ENCODE measurements at places on chromosomes 7 and 10.

DNA sequence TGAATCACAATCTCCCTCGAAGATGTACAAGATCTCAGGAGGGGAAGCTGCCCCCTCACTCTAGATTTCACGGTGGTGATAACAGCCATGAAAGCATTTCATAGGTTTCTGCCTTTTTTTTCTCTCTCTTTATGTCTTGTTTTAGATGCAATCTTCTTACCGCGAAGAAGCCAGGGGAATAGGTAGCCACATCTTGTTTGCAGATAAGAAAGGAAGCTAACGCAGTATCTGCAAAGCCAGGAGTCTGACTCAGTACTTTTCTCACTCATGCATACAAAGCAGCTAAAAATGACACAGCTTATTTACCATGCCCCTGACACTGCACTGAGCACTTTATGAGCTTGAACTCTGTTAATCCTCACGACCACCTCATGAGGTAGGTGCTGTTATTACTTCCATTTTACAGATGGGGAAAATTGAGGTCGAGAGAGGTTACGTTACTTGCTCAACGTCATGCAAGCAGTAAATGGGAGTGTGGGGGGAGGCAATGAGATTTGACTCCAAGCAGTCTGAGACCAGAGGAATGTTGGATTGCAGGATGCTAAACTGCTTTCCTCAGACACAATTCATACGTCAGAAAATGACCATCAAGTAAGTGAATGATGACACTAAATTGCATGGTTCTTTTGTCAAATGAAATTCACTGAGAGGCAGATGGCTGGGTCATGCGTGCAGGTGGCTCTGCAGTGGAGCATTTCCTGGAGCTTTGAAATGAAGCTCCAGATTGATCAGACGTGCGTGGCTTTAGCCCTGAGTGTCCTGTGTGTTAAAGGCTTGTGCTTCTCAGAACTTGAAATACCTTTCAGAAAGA lies 3.3 kb downstream of the MAP3K8 start:
- DNase-seq, result no peak

GRCh38 chr10:132997517-132998265 lies 55.3 kb upstream of the CFAP46 start:
- DNase-seq, result no peak

GRCh38 chr7:15228831-15229230 lies 326.3 kb upstream of the DGKB start:
- DNase-seq, result no peak

DNA sequence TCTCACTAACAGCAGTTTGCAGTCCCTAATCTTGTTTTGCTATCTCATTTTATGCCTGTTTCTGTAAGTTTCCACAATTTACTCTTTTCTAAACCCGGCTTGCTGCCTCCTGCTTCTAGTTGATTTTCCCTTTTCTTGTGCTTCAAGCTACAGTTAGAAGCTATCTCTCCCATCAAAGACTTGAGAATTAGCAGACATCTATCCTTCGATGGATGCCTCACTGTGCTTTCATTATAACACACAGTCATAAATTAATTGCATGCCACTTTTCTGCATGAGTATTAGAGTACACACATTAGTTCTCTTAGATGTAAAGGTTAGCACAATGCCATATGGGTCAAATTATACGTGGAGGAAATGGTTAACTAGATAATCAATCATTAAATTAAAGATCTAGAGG lies 48.7 kb downstream of the SEMA3A start:
- DNase-seq, result peak; percentile 44

GRCh38 chr7:105677410-105677730 lies 96.1 kb upstream of the EFCAB10 start:
- no peak for DNase-seq

- peak; percentile 83 for DNase-seq
Measured at GRCh38 chr7:37287131-37287855, 161.4 kb downstream of the ELMO1 start.

DNA sequence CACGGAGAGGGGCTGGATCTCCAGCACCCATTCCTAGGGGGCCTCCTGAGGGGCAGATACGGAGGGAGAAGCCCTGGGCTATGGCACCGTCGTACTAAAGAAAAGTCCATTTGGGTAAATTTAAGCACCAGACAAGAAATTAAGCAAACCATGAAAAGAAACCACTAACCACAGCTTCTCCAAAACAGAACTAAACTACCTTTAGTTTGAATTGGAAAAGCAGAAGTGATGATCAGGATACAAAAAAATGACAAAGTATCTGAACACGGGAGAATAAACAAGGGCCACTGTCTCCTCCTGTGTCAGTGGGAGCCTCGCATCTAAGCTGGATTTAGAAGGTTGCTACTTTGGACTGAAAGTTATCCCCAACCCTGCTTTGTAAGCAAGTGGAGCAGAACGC lies 69.1 kb downstream of the DIP2C start:
- DNase-seq, result no peak

- peak; percentile 11 for DNase-seq
Measured at GRCh38 chr10:12707461-12708185, 293.9 kb downstream of the CCDC3 start.

DNA sequence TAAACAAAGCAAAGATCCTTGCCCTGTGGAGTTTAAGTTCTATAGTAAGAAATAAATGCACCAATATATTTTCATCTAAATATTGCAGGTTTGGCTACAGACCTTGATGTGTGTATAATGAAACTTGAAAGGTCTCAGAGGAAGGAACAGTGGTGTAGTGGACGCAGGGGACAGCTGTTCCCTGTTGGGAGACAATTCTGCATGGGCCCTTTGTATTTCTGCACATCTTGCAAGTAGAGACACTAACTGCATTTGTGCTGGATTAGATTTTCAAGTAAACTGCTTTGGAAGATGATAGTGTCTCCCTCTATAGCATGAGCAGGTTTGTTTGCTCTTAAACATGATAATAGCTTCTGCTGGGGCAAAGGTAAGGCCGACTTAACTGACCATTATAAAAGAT lies 57.5 kb upstream of the FAM133B start:
- no peak for DNase-seq

GRCh38 chr7:103793614-103794013 lies 195.8 kb downstream of the RELN start:
- peak; percentile 39 for DNase-seq

DNA sequence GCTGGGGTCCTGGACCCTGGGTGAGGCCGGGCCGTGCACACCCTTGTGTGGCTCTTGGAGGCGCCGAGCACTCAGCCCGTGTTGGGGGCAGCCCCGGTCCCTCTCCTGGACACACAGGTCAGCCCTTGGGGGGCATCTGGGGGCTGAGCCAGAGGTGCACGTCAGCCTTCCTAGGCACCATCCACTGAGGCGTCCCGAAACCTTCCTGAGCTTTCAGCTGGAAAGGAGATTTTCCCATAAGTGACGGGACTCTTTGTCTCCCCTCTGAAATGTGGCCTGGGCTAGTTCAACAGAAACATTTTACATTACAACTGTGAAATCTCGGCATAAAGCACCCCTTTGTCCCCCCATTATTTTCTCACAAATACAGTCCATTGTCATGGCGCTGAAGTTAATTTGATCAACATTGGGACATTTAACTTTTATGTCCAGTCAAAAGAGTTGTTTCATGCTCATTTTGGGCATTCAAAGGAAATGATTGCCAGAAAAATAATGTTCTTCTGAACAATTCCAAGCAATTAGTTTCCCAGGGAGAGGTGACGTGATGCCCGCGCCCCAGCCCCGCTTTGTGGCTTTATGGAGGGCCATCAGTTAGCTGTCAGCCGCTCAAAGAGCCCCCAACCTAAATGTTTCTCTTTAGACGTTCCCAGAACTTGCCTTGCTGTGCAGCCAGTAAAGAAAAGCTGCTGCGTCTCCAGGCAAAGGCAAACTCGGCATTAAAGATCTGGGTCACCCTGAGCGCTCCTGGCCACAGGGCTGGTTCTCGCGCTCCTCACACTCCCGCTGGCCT lies 70.8 kb downstream of the NKX6-2 start:
- DNase-seq, result no peak

DNA sequence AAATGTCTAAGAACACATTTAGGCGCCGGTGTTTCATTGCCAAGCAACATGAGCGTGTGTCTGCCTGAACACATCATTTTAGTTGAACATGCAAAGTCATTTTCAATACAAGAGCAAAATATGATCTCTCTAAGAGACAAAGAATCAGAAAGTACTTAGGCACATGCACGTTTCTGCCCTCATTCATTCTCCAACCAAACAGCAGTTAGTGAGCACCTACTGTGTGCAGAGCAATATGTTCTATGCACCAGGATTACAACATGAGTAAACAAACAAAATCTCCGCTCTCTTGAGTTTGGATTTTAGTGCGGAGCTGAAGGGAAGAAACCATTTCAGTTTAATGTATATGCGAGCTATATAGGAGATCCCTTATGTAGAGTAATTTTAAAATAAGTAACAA lies 71.6 kb upstream of the KLF6 start:
- no peak for DNase-seq

DNA sequence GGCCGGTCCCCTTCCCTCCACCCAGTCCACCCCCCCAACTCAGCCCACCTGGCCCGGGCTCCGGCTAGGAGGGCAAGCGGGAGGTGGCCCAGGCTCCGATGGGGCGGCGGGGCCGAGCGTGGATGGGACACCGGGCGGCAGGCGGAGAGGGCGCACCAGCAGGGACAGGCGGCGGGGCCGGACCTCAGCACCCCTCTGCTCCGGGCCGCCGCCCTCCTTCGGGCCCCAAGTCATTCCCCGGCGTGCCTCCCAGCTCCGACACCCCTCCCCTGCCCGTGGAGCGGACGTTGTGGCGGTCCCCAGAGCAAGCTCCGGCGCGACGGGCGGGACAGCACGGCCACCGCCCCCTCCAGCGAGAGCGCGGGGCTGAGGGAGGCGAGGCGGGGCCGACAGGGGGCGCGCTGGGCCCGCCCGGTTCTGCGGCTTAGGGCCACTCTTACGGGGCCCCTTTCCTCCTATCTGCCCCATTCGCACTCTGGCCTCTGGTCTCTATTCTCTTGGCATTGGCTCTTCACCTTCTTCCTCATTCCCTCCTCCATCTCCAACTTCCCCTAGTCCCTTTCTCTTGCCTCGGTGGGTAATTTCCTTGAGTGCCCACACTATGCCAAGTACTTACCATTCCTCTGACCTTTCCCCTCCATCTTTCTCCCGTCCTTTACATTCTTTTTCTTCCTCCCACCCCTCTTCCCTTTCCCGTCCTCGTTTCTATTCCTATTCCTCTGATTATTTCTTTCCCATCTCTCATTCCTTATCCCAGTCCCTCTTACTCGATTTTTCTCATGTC lies 701 bp upstream of the GBX1 start:
- no peak for DNase-seq

DNA sequence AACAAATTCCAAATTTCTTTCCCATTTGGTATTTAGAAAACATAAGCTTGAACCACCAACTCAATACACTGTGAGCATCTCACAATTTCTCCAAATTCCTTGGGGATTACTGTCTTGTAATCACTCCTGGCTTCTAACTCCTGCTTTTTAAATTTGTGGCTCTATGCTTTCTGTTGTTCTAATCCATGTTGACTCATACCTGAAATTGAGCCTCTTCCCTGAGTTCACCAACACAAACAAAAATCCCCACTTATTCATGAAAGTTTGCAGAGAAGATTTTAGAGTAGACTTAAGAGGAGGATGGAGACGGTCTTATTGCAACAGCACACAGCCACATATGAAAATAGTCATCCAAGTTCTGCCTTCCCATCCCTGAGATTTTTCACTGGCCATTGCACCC lies 252.5 kb downstream of the PTEN start:
- DNase-seq, result no peak

GRCh38 chr10:26835025-26835424 lies 25.7 kb downstream of the ABI1 start:
- no peak for DNase-seq

DNA sequence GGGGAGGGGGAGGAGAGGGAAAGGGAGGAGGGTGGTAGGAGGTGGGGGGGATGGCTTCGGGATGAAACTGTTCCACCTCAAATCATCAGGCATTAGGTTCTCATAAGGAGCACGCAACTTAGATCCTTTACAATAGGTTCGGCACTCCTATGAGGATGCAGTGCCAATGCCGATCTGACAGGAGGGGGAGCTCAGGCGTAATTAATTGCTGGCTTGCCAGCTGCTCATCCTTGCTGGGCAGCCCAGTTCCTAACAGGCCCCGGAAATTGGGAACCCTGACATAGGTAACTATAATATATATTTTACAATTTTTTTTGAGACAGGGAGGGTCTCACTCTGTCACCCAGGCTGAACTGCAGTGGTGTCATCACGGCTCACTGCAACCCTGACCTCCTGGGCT lies 118.8 kb upstream of the SFMBT2 start:
- peak; percentile 43 for DNase-seq

- peak; percentile 16 for DNase-seq
Measured at GRCh38 chr7:107090457-107090856, 46.0 kb downstream of the PRKAR2B start.

DNA sequence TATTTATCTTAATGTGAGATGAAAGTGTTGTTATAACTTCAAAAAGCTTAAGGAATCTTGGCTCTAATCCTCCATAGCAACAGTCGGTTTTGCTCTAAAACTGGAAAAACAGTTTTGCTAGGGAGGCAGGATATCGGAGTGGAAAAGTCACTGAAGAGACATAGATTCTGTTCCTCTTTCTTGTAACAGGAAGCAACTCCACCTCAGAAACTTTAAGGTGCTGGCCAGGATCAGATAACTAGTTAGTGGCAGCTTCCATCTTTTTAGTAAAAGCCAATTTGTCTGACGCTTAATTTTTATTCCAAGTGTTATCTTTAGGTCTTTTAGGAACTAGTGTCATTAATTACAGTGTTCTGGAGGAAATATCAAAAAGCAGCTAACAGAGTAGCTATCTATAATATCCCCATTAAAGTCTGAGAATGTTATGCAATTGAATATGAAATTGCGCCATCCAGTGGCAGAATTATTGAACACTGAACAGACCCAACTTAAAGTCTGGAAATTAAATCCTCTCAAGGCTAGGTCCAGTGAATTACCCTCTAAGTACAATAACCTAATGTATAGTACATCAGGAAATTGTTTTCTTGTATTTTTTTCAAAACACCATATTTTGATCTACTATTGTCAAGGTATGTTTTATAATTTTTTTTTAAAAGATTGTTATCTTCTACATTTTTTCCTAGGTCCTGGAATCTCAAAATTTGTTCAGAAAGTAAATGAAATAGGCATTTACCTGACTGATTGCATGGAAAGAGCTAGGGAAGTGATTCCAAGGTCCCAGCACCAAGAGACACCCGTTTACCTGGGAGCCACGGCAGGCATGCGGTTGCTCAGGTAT lies 65.9 kb upstream of the CC2D2B start:
- no peak for DNase-seq

DNA sequence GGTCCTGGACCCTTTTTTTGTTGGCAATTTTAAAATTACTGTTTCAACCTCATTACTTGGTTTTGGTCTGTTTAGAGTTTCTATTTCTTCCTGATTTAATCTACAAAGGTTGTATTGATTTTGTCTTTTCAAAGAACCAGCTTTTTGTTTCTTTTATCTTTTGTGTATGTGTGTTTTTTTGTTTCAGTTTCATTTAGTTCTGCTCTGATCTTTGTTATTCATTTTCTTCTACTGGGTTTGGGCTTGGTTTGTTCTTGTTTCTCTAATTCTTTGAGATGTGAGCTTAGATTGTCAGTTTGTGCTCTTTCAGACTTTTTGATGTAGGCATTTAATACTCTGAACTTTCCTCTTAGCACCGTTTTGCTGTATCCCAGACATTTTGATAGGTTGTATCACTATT lies 8.5 kb upstream of the MRPS33 start:
- no peak for DNase-seq
